ENCODE measurements at places on chromosomes 6 and 20.

DNA sequence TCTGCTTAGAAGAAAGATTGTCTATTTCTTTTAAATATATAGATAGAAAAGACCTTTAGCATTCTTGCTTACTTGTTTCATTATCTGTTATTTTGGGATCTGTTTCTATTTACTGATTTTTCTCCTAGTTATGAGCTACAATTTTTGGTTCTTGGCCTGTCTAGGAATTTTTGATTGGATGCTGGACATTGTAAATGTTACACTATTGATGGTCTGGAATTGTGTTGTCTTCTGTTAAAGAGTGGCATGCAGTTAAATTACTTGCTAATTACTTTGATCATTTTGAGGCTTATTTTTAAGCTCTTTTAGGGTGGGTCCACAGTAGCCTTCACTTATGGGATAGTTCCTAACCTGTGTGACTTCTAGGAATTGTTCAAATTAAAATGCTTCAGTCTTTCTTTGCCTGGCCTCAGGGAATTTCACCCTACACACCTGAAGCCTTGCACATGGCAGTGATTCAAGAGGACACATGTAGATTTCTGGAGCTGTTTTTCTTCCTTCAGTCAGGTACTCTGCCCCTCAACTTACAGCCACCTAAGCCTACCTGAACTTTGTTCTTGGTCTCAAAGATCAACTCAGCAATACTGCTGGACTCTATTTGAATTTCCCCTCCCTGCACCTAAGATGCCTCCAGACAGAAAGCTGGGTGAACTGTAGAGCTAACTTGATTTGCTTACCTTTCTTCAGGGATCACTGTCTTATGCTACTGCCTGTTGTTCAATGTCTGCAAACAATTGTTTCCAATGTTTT lies 66.2 kb upstream of the NNAT start:
- DNase-seq, result no peak

DNA sequence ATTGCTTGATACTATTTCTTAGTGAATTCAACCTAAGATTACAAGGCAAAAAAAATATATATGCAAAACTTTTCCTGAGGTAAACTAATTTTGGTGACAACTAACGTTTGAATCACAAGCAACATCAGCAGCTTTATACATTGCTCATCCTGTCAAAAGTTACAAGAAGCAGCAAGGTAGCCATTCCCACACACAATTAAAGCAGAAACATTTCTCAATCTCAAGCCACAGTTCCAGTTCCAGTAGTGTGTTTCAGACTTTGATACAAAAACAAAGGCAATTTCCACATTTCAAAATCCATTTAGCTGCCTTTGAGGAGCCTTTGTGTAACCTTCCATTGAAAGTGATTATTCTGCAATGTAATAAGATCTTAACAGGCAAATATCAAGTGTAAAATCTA lies 191.0 kb downstream of the WDR27 start:
- no peak for DNase-seq

DNA sequence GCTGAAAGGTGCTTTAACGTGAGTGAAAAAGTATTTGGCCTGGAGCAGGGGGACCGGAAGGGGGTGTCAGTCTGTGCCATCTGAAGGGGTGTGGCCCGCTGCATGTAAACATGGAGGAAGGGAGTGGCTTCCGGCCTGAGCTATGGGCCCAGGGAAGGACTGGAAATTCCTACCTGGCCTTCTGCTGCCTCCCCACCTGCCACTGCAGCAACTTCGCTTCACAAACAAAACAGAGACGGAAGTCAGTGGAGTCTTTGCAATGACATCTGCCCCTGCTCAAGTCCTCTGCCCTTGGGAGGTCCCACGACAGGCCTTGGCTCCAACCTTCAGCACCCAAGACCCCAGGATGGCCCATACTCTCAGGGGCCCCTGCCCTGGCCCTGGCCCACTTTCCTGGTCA lies 28.1 kb upstream of the FOXP4 start:
- DNase-seq, result no peak

GRCh38 chr6:88650029-88650619 lies 313.3 kb downstream of the RNGTT start:
- DNase-seq, result no peak

DNA sequence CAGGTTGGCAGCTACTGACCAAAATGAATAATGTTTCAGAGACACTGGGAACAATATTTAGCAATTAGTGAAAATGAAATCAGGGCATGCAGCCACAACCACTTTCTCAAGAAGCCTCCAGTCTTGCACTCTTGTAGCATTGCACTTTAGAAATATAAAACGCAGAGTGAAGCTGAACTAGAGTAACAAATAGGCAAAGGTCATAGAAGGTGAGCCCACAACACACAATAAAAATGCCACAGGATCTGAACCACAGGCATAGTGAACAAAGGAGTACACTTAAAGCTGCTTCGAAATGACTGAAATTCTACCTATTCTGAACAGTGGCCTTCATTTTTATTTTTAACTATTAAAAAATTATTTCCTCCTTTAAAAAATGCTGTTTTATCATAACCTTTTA lies 25.0 kb downstream of the DDO start:
- no peak for DNase-seq

DNA sequence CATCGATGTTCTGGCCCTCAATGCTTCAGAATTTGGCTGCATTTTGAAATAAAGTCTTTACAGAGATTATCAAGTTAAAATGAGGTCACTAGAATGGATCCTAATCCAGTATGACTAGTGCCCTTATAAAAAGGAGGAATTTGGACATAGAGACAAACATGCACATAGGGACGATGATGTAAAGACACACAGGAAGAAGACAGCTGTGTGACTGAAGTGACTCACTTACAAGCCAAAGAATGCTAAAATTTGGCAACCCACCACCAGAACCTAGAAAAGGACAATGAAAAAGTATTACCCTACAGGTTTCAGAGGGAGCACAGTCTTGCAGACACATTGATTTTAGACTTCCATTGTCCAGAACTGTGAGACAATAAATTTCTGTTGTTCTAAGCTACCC lies 322.8 kb upstream of the GJE1 start:
- DNase-seq, result no peak

- DNase-seq, result no peak
These were observed 60.4 kb downstream of the LAMP5 start for GRCh38 chr20:9574776-9575175.
